ENCODE measurements at places on chromosomes 13 and 19. TPM values are rescaled to one million over a fixed set of nuclear protein-coding genes. Genes with fewer than 3 reads are reported as not detected.

CD22 gene
- total RNA-seq, result 9.4 TPM

DNA sequence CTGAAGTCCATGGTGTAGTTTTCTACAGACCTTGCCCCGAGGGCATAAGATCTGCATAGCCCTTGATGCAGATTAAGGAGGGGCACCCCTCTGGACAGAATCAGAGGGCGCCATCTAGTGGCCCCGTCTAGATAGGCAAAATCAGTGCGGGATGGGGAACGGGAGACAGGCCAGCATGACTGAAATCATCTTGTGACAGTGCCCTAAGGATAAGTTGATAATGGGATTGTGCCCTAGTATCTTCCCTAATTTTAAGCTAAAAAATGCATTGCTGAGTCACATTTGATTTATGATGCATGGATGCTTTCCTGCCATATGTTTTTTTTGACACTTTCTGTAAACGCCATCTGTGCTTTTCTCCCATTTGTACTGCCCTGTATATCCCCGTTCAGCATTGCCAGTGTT lies 19.0 kb upstream of the GPI start:
- peak; percentile 73 for DNase-seq

EID2B gene
- total RNA-seq, result 10.5 TPM

DNA sequence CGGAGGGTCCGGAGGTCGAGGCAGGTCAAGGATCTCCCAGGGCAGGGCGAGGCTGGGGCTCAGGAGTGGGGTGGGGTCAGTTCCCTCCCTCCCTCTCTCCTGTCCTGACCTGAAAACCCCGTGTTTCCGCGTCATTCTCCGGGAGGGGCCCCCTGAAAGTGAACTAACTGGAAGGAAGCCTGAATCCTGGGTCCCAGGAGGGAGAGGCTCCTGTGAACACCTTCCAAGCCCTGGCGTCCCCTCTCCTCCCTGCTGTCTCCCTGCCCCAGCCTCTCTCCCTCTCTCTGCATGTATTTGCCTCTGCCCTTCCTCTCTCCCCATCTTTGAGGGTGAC lies 741 bp upstream of the CADM4 start:
- no peak for DNase-seq

DNA sequence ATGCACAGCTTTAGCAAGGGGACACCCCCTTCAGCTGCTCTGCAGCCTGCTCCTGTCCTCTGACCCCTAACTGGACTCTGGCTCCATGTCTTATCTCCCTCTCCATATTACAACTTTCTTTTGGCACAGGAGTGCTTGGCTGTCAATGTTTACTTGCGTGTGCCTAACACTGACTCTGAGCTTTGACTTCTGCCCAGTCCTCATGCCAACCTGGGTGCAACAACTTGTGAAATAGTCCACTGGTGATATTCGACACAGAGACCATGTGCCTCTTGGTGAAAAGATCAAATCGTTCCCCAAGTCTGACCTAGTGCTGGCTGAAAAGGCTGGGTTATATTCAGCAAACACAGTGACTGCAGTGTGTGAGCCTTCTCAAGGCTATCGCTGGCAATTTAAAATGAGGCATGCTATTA lies 34.1 kb upstream of the KLF12 start:
- no peak for DNase-seq

GRCh38 chr19:2575734-2576481 lies 100.0 kb downstream of the GADD45B start:
- DNase-seq, result no peak

GRCh38 chr19:7739211-7739755 lies 7.4 kb upstream of the CLEC4G start:
- DNase-seq, result no peak

DNA sequence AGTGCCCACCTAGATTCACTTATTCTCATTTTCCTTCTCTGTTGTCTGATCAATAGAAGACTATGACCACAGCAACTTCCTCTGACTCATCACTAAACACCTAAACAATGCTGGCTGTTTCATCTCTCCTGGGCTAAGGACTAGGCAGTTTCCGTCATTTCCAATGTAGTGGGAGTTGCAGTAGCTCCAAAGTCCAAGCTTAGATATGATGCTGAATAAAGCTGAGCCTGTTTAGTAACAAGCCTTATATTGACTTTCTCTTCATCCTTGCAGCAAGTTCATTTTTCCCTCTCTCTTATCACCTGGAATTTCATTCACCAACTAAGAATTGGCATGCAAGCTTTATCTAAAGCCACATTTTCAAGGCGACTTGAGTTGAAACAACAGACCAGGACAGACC lies 53.5 kb upstream of the PCDH9 start:
- DNase-seq, result no peak

NALCN gene
- 61.2 TPM for total RNA-seq

DNA sequence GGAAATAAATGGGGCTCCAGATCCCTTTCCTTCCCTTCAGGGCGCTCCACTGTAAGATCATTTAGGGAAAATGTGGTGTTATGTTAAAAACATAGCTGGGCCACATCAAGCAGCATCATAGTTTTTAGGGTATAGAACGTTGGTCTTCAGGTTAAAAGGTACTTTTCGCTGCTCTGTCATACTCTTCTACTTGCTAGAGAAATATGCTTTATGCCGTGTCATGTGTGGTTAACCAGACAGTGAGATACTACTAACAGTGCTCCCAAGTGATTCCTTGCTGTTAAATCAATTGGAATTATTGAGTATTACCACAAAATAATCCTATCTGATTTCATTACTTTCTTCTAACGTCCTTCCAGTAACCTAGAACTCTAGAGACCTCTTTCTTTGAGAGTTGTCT lies 1.1 kb upstream of the NDFIP2 start:
- no peak for DNase-seq

Data from spinal cord (tissue), 10 donors.